ENCODE measurements at places on chromosomes 2 and 18.

GRCh38 chr2:158577141-158577540, 120.4 kb downstream of the PKP4 start:
- no peak for DNase-seq

DNA sequence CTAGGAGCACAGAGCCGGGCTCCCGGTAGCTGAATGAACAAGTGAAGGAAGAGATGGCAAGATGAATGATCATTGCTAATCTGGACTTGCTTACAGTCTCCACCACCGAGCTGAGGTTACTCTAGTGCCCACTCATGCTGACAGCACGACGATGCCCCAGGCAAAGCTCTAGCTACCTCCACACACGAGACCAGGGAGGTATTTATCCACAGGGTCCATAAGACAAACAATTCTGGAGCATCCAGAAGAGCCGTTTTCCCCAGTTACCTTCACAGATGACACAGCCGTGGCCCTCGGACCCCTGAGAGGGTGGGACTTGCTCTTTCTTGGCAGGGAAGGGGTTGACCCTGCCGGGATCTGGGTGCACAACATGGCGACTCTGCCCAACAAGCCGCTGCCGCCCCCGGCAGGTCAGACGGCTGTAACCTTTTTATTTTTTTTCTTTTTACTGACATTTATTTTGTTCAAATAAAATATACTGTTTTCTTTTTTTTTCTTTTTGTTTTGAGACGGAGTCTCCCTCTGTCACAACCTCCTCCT, 120.3 kb downstream of the PXDN start:
- no peak for DNase-seq

DNA sequence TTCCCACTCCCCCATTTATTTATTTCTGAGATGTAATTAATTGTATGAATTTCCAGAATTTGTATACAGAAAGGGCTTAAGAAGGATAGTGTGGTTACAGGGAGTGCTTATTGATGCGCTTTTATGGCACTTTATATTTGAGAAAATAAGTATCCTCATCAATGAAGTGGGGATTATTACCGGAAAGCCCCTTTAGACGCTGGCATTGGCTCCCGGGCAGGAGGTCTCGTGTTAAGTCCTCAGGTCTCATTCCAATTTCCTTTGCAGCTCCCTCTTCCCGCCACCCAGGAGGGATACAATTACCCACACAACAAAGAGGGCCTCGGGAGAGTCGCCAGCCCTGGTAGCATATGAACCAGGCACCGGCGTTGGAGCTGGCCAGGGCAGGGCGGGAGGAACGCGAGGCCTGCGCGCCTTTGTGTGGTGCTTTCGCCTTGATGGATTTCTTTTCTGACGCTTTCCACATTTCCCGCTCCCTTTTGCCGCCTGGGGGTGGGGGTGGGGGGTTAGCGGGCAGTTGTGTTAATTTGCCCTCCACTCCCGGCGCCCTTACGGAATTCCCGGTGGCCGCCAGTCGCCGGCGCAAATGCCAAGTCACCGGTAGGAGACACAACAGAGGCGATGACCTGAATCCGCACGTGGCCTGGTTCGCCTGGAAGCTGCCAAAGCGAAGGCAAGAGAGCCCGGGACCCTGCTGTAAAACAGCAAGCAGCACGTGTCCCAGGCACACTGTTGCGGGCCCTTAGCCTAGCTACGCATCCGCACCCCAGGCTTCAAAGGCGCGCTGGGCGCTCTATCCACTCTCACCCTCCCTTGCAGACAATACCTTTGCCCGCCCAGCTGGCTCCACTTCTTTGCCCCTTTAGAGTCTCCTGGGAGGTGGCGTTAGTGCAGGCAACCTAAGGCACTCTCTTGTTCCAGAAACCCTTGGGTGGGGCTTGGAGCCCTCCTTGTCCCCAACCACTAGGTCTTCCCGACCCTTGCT, 3.3 kb downstream of the GAD1 start:
- no peak for DNase-seq

DNA sequence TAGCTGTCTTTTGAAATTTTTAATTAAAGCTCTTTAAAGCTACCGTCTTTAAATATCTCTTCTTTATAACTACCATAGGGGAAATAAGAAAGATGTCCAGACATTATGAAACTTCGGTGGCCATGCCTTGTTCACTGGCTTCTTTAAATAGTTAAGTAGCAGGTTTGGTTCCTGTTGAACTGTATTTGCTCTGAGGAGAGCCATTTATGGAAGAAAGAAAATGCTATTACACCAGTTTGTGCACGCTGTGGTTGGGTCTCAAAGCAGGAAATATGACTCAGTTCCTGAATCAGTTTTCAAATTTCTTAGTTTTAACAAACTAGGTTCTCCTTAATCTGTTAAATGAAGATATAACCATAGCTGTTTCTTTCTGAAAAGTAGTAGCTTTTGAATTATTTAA, 12.2 kb downstream of the ARPC2 start:
- peak; percentile 83 for DNase-seq

All from mesenchymal stem cell (in vitro differentiated cells and primary cell).